Uterus (tissue), 4 donors: ENCODE measurements at places on chromosomes 5 and 9. TPM values are rescaled to one million over a fixed set of nuclear protein-coding genes. Genes with fewer than 3 reads are reported as not detected.
A peak's percentile ranks its signal among the peaks of the same experiment; 100 is the strongest.

The PPP1R26 gene
- total RNA-seq = 15.9 TPM

The FOXD4L5 gene
- total RNA-seq = not detected

The ABCA2 gene
- total RNA-seq = 26.8 TPM

DNA sequence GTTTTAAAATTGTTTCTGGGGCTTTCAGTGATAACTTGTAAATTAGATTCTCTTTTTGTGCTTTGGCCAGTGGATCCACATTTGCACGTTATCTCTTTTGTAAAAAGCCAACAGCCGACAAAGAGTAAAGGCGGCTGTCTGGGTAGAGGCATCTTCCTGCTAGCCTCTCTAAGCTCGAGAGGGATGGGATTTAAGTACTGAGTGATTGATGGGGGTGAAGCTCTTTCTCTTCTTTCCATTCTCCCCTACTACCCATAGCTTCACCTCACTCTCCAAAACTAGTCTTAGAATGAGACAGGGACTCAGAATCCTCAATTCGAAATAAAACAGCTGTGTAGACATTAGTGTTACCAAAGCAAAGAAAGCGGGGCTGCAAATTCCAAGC lies 3.4 kb downstream of the PBX3 start:
- DNase-seq = no peak

DNA sequence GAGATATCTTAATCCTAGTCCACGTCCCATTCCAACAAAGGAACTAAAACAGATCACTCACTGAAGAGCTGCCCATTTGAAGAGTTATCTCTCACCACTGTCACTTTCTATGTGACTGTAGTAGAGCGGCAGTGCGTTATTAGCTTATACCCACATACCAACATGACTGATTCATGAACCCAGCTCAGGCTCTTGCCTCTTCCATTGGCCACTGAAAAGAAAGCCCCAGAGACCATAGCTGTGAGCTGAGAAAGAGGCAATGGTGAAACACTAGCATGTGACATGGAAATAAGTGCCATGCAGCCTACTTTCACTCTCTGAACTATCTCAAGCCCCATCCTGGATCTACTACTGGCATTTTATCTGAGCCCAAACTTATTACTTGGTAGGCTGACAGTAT lies 151.7 kb upstream of the MOCS2 start:
- no peak for DNase-seq

DNA sequence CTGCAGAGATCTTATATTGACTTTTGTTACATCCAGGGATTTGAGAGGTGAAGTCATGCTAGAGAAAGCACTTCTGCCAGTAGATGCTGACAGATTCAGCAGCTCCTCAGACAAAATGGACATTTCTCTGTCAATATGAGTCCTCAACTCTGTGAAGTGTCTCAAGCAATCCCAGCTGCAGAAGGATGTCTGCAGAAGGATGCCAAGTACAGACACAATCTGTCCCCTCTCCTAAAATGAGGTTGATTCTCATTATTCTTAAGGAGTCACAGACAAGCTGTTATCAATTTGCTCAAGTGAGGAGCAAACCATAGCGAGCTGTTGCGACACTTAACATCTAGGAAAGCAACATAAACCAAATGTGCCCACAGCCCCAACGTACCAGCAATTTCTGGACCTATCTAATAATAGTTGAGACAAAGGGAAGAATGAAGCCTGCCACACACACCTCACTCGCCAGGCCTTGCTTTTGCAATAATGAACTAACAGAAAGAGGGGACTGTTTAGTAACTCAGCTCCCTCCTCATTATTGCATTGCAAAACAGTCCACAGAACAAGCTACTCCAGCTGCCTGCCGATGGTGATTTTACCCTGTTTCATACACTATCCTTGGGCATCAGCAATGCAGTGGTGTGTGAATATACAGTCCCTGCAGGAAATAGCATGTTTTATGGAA lies 364.2 kb upstream of the PDE4D start:
- no peak for DNase-seq

- peak; percentile 60 for DNase-seq
Observed at GRCh38 chr9:127388037-127388855, 8.7 kb upstream of the SLC2A8 start.

The NMUR2 gene
- total RNA-seq = not detected

GRCh38 chr9:135521608-135522095 lies 412 bp downstream of the LCN1 start:
- DNase-seq = no peak

- peak; percentile 86 for DNase-seq
Observed at GRCh38 chr9:133135146-133135745, 14.2 kb upstream of the RALGDS start.

The GADD45G gene
- 14.0 TPM for total RNA-seq

The SPATA31D1 gene
- total RNA-seq = not detected

DNA sequence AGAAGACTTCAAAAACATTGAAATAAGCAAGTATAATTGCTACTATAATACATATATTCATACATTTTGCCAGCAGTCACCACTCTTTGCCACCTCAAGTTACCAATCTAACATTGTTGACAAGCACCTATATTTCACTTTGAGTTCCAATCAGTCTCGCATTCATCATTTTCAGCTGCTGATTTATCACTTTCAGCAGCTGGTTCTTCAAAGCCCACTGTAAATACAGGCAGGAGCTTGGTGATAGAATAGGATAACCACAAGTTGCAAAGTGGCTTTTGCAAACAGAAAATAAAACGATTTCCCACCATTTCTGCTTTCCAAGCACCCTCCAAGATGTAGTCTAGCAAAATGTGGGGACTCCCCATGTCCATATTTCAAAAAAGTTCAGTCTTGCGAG lies 114.2 kb upstream of the ITGA1 start:
- no peak for DNase-seq

- no peak for DNase-seq
Observed at GRCh38 chr5:135641734-135642487, 63.1 kb upstream of the CXCL14 start.
